ENCODE measurements at places on chromosomes 3 and 15.

DNA sequence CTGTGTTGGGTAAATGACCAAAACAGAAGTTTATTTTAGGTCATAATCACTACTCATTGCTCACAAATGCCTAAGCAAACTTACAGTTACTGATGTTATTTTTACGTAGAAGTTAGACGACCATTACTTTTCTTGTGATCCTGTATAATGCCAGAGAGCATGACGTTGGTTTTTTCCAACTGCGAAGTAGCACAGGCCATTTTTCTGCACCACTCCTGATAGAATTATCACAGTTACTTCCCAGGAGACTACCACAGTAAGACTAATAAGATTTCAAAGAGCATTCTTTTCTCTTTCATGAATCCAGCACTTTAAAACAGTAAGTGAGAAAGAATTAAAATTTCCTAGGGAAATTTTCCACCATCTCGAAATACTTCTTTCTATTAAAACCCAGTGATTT lies 19.8 kb downstream of the CD200 start:
- DNase-seq = no peak

DNA sequence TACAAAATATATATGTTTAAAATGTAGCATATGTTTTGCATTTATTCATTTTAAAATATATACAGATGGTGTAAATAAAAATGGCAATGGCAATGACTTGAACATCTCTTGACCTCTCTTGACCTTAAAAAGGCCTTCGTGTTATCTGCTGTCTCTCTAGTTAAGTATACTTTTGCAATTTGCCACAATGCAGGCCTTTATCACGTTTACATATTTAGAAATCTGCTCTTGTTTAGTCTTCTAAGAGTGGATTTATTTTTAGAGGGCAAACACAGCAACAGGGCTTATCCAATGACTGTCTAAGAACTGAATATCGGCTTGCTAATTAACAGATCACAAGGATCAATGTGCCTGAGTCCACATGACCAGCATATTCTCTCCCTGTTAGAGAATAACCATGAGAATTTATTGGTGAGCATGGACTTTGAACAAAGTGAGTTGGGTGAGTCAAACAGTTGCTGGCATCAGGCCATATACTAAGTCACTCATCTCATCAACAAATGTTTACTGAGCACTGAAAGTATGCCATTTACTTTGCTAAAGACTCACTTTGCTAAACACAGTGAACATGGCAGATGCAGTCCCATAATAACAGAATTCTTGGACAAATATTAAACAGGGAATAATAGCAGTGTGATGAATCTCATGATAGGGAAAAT lies 48.2 kb downstream of the MDFIC2 start:
- DNase-seq = no peak

- DNase-seq = no peak
Observed at GRCh38 chr3:160103397-160103796, 114.8 kb downstream of the IL12A start.

DNA sequence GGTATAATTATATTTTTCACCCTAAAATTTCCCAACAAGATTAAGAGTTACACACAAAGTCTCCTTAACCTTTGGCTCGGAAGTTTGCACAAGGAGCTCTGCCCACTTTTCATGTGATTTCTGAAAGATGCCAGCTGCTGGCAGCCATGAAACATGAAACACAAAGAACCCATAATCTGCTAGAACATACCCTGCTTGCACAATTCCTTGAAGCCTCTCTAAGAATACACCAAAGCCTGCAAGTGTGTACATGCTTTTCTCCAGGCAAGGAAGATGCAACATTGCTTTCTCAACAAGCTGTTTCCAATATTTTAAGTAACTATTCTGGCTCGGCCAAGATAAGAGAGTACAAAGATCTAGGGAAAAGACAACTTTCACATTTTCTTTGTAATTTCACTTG lies 182.0 kb upstream of the WNT5A start:
- DNase-seq = no peak

DNA sequence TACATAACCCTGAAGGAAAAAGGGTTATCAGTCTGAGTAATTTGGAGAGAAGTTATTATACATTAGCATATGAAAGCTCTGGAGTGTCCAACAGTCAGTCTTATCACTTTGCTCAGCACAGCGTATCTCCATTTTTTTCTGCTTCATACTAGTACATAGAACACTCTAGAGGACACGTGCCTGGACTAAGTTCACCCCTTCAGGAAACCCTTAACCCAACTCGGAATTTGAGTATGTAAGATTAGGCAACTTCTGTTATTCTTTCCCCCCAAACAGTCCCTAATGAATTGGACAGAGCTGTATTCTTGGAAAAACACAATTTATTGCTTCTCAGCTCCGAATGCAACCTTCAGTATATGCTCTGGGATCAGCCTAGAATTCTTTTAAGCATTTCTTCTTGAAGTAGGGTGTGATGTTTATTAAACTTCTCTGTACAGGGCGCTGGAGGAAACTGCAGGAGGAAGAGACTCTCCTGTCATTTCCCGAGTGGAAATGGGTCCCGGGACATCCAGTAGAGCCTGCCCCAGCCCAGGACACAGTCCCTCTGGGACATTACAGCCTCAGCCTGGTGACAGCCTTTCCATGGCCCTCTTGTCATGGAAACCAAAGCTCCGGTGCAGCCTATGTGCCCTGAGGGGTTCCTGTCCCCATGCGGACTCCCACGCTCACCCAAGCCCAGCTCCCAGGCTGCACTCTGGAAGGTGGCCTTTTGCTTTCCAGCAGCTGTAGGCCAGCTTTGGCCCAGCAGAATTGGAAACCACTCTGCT lies 37.3 kb upstream of the CMTM8 start:
- no peak for DNase-seq

DNA sequence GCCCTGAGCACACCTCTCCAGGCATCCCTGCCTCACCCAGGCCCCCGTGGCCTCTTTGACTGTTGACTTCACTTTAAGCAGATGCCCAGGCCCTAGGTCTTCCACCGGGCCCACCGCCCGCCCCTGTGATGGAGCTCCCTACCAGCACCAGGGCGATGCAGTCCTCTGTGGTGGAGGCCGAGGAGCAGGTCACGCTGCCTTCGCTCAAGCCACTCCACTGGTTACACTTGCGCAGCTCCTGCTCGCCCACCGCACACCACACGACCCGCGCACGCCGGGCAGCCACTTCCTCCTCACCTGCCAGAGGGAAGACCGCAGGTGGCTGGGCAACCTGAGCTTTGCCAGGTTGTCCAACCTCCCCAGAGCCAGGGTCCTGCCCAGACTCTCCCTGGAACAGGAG lies 16.0 kb downstream of the LTF start:
- DNase-seq = no peak

DNA sequence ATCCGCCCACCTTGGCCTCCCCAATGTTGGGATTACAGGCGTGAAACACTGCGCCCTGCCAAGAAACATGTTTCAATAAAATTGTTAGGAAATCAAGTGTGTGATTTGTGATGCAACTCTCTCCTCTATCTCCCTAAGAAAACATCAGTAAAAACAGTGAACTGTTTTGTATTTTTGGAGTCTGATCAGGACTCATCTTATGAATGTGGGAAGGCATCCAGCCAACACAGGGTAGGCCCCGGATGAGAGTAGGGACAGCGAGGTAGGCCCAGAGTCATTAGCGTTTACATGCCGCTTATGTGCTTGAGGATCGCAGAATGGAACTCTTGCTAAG lies 884 bp upstream of the GLYCTK start:
- peak; percentile 43 for DNase-seq

DNA sequence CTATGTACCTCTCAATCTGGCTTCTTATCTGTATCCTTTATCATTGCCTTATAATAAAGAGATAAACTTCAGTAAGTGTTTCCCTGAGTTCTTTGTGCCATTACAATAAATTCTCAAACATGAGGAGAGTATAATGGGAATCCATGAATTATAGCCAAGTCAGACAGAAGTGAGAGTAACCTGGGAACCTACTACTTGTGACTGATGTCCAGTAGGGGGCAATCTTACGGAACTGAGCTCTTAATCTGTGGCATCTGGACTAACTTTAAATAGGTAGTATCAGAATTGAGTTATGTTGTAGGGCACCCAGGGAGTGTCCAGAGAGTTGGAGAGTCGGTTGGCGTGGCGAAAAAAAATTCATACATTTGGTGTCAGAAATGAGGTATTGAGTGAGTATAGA lies 542.6 kb downstream of the ZBBX start:
- DNase-seq = no peak

GRCh38 chr3:148078658-148079057 lies 619.0 kb upstream of the AGTR1 start:
- no peak for DNase-seq

Measured in fibroblast of villous mesenchyme (primary cell).